ENCODE measurements at places on chromosomes 2 and 18. TPM values are rescaled to one million over a fixed set of nuclear protein-coding genes. Genes with fewer than 3 reads are reported as not detected.

Gene DCDC2C
- total RNA-seq = not detected

Gene CREB1
- 24.1 TPM for total RNA-seq

Gene NR4A2
- 0.04 TPM for total RNA-seq

Gene TMEFF2
- total RNA-seq = 0.15 TPM

Gene IMPA2
- 16.3 TPM for total RNA-seq

- H3K4me1 ChIP-seq = no peaks in the 10 kb centered on the region
- no peaks in the 10 kb centered on the region for H3K27me3 ChIP-seq
- no peaks in the 10 kb centered on the region for H3K36me3 ChIP-seq
- H3K4me3 ChIP-seq = no peak overlapping the region
- no peak for DNase-seq
- no peak overlapping the region for H3K27ac ChIP-seq
Measured at GRCh38 chr18:44465381-44465841, 215.3 kb upstream of the SETBP1 start.

GRCh38 chr2:210421916-210422315 is 54.6 kb downstream of the LANCL1 start:
- peaks cover 10% of the 10 kb centered on the region for H3K4me1 ChIP-seq
- H3K36me3 ChIP-seq = no peaks in the 10 kb centered on the region
- H3K27me3 ChIP-seq = no peaks in the 10 kb centered on the region
- H3K4me3 ChIP-seq = no peak overlapping the region
- peak; percentile 71 for DNase-seq

DNA sequence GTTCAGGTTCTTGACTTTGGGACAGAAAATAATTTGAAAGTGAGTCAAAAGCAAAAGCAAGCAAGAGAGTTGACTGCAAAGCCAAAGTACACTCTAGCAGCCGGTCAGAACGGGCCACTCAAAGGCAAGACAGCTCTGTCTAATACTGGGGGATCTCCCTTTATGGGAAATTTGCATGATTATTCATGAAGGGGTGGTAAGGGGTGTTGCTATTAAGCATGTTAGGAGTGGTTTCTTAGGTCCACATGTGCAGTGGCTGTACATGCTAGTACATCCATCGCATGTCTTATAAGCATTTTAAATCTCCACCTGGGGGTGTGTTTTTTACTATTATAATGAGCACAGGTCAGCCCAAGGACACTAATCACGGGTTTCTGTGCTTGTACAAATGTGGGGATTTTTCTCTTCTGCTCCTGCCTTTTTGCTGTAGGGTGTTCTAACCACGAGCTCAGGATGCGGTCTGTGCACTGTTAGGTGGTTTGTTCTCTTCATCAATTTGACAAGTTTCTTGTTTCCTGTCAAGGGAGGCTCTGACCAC is 60.2 kb upstream of the SPP2 start:
- no peaks in the 10 kb centered on the region for H3K36me3 ChIP-seq
- H3K4me3 ChIP-seq = no peak overlapping the region
- no peak overlapping the region for H3K27ac ChIP-seq
- DNase-seq = no peak
- H3K27me3 ChIP-seq = no peaks in the 10 kb centered on the region

DNA sequence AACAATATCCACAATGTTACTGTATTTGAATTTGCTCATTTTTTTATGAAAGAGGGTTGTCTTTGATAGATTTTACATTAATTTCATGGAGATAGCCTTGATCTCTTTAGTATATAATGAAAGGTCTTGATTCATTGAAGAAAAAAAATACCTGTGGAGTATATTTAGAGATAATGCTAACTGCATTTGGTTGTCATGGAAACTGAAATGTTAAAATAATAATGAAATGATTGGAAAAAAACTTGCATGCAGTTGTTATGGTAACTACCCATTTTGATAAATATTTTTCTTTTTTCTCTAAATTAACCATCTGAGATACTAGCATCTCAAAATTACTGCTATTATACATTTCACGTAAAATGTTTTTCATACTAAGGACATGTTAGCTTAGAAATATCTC is 712.7 kb upstream of the FAM98A start:
- no peak overlapping the region for H3K4me3 ChIP-seq
- no peaks in the 10 kb centered on the region for H3K27me3 ChIP-seq
- H3K4me1 ChIP-seq = no peaks in the 10 kb centered on the region
- DNase-seq = no peak
- no peak overlapping the region for H3K27ac ChIP-seq

DNA sequence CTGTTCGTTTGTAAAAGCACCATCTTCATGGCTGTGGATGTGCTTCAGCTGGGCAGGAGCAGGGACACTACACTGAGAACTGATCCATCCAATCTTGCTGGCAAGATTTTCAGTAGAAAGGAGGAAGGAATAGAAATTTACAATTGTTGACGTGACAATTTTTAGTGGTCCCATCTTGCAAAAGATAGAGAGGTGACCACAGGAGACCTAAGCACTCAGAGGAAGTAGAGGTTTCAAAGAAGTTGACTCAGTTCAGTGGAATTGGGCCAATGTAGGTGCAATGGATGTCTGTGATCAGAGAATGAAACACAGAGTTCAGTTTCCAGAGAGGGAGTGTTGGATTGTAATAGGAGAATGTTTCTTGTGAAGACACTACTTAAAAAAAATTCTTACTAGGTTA is 1.4 kb downstream of the UGT1A5 start:
- H3K36me3 ChIP-seq = no peaks in the 10 kb centered on the region
- no peaks in the 10 kb centered on the region for H3K4me1 ChIP-seq
- H3K27me3 ChIP-seq = no peaks in the 10 kb centered on the region
- no peak overlapping the region for H3K4me3 ChIP-seq
- no peak overlapping the region for H3K27ac ChIP-seq

GRCh38 chr18:7190547-7191156 is 40.2 kb upstream of the LRRC30 start:
- H3K27me3 ChIP-seq = no peaks in the 10 kb centered on the region
- H3K4me3 ChIP-seq = no peak overlapping the region
- H3K4me1 ChIP-seq = no peaks in the 10 kb centered on the region
- no peaks in the 10 kb centered on the region for H3K36me3 ChIP-seq
- no peak for DNase-seq
- no peak overlapping the region for H3K27ac ChIP-seq

DNA sequence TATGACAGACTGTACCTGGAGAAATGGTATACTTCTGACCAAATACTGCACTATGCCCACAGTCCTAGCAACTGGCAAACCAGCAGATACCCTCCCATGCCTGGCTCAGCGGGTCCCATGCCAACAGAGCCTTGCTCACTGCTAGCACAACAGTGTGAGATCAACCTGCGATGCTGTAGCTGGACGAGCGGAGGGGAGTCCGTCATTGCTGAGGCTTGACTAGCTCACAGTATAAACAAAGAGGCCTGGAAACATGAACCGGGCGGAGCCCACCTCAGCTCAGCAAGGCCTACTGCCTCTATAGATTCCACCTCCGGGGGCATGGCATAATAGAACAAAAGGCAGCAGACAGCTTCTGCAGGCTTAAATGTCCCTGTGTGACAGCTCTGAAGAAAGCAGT is 93.2 kb upstream of the CAB39 start:
- no peak overlapping the region for H3K27ac ChIP-seq
- H3K27me3 ChIP-seq = no peaks in the 10 kb centered on the region
- no peak for DNase-seq
- no peak overlapping the region for H3K4me3 ChIP-seq
- no peaks in the 10 kb centered on the region for H3K4me1 ChIP-seq

GRCh38 chr2:44758591-44758990 is 182.9 kb upstream of the SIX3 start:
- no peaks in the 10 kb centered on the region for H3K4me1 ChIP-seq
- H3K36me3 ChIP-seq = no peaks in the 10 kb centered on the region
- H3K27ac ChIP-seq = no peak overlapping the region
- H3K4me3 ChIP-seq = no peak overlapping the region
- DNase-seq = no peak

GRCh38 chr2:62545261-62545660 is 39.3 kb upstream of the TMEM17 start:
- no peaks in the 10 kb centered on the region for H3K27me3 ChIP-seq
- H3K4me1 ChIP-seq = no peaks in the 10 kb centered on the region
- H3K27ac ChIP-seq = no peak overlapping the region
- H3K36me3 ChIP-seq = no peaks in the 10 kb centered on the region
- DNase-seq = no peak

GRCh38 chr2:158725441-158725891 is 69.7 kb upstream of the DAPL1 start:
- no peak overlapping the region for H3K27ac ChIP-seq
- H3K4me3 ChIP-seq = no peak overlapping the region
- H3K36me3 ChIP-seq = no peaks in the 10 kb centered on the region
- no peaks in the 10 kb centered on the region for H3K27me3 ChIP-seq
- no peak for DNase-seq

DNA sequence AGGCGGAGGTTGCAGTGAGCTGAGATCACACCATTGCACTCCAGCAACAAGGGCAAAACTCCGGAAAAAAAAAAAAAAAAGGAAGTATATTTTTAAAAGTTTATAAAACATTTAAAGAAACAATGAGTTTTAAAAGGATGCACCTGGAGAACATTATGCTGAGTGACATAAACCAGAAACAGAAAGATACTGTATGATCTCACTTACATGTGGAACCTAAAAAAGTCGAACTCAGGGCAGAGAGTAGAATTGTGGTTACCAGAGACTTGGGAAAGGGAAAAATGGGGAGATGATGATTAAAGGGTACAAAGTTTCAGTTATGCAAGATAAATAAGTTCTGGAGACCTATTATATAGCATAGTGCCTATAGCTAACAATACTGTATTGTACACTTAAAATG is 52.8 kb upstream of the RTN4 start:
- peaks cover 14% of the 10 kb centered on the region for H3K4me1 ChIP-seq
- H3K27me3 ChIP-seq = no peaks in the 10 kb centered on the region
- H3K27ac ChIP-seq = no peak overlapping the region
- no peaks in the 10 kb centered on the region for H3K36me3 ChIP-seq
- no peak overlapping the region for H3K4me3 ChIP-seq
- no peak for DNase-seq

DNA sequence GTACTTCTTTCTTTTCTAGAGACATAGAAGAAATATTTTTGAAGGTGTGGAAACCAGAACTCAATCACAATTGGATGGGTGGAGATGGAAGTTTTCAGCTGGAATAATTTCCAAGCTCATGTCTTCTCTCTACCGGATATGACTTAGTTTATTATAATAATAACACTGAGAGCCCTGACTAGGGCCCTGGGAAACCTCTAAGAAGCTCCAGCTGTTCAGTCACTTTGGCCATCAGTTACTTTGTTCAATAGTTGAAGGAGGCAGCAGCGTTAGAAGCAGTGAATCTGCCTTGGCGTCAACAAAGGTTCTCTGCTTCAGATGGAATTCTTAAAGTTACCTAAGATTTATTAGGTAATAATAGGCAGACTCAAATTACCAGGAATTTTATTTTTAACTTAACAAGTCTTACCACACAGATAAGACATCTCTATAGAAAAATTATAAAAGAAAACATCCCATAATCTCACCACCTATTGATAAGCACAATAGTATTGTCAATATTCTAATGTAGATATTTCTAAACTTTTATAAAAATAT is 293.8 kb upstream of the CHAC2 start:
- no peaks in the 10 kb centered on the region for H3K36me3 ChIP-seq
- no peak overlapping the region for H3K27ac ChIP-seq
- H3K4me3 ChIP-seq = no peak overlapping the region
- H3K4me1 ChIP-seq = peaks cover 3% of the 10 kb centered on the region
- no peak for DNase-seq
- no peaks in the 10 kb centered on the region for H3K27me3 ChIP-seq

GRCh38 chr18:76483780-76484179 is 11.3 kb downstream of the ZNF516 start:
- H3K27me3 ChIP-seq = no peaks in the 10 kb centered on the region
- no peaks in the 10 kb centered on the region for H3K36me3 ChIP-seq

- no peak overlapping the region for H3K27ac ChIP-seq
- no peak for DNase-seq
- no peaks in the 10 kb centered on the region for H3K36me3 ChIP-seq
- H3K4me1 ChIP-seq = no peaks in the 10 kb centered on the region
- no peak overlapping the region for H3K4me3 ChIP-seq
Measured at GRCh38 chr2:155895016-155895415, 437.5 kb downstream of the NR4A2 start.

DNA sequence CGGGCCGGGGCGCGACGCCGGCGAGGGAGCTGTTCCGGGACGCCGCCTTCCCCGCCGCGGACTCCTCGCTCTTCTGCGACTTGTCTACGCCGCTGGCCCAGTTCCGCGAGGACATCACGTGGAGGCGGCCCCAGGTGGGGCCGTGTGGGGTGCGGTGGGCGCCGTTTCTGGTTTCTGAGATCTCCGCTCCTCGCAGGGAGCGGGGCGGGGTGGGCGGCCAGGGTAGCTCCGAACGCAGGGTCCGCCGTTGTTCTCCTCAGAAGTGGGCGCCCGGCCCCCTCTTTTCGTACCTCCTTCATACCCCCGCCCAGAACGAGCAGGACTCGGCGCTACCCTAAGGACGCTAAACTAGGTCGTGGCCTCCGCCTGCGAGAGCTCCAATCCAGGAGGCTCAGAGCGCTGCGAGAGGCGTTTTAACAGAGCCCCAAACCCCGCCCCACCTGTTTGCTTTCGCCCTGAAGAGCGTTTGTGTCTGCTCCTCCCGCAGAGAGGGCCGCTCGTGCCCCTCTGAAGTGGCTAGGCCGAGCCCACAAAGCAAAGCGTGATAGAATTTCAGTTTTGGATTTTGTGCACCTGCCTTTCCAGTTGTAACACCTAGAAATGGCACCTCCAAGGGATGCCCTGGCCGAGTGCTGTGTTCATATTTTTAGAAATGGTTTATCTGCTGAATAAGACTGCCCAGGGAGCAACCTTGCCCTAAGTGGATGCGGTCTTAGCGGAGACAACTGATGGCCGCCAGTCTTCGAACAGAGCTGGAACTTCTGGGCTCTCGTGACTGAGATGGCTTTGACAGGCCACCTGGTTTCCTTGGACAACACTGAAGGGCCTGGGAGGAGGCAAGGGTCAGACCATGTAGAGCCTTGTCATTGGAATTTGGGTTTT is 626 bp downstream of the CAPN10 start:
- peak; percentile 69 for DNase-seq
- H3K4me1 ChIP-seq = peaks cover 6% of the 10 kb centered on the region
- peaks cover 11% of the 10 kb centered on the region for H3K36me3 ChIP-seq
- peak overlapping the region; percentile 92 for H3K4me3 ChIP-seq

- no peaks in the 10 kb centered on the region for H3K4me1 ChIP-seq
- no peak overlapping the region for H3K4me3 ChIP-seq
- no peak for DNase-seq
- H3K27ac ChIP-seq = no peak overlapping the region
Measured at GRCh38 chr18:42296192-42296591, 341.2 kb downstream of the PIK3C3 start.

DNA sequence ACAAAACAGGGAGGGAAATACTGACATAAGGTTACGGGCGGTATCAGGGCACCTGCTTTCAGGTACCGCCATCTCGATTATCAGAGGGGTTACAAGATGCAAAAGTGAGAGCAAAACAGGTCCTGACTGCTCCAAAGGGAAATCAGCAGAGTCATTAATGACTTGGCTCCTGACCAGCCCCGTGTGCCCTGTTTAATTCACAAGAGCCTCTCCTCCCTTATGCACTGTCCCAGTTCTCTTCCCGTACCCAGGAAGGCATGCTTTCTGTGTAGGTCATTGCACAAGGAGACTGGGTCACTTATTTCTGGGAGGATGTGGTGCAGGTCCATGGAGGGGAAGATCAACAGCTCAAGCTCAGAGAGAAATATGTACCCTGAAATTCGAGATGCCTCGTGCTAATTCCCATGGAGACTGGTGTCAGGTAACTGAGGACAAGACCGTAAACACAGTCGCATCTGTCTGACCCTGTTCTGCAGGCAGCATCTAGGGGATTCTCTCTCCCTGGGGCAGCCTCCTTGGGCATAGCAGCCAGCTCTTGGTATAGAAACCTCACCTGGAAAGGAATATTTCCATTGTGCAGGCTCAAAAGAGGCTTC is 79.9 kb downstream of the HNRNPLL start:
- H3K4me3 ChIP-seq = no peak overlapping the region
- H3K4me1 ChIP-seq = no peaks in the 10 kb centered on the region
- H3K27ac ChIP-seq = no peak overlapping the region
- no peaks in the 10 kb centered on the region for H3K27me3 ChIP-seq
- DNase-seq = no peak
- no peaks in the 10 kb centered on the region for H3K36me3 ChIP-seq
